ENCODE measurements at places on chromosomes 7 and 10. TPM values are rescaled to one million over a fixed set of nuclear protein-coding genes. Genes with fewer than 3 reads are reported as not detected.

SLC16A9 gene
- total RNA-seq: 0.23 TPM

CARD11 gene
- total RNA-seq: not detected

ZNF777 gene
- 2.7 TPM for total RNA-seq

GPR85 gene
- 0.60 TPM for total RNA-seq

TMEM273 gene
- total RNA-seq: not detected

RNLS gene
- total RNA-seq: 6.7 TPM

GJD4 gene
- not detected for total RNA-seq

WNT2 gene
- total RNA-seq: 0.08 TPM

DPCD gene
- 69.5 TPM for total RNA-seq

ASCC1 gene
- total RNA-seq: 17.7 TPM

UNCX gene
- not detected for total RNA-seq

HTRA1 gene
- total RNA-seq: 98.8 TPM
